ENCODE measurements at places on chromosomes 12 and 14.

DNA sequence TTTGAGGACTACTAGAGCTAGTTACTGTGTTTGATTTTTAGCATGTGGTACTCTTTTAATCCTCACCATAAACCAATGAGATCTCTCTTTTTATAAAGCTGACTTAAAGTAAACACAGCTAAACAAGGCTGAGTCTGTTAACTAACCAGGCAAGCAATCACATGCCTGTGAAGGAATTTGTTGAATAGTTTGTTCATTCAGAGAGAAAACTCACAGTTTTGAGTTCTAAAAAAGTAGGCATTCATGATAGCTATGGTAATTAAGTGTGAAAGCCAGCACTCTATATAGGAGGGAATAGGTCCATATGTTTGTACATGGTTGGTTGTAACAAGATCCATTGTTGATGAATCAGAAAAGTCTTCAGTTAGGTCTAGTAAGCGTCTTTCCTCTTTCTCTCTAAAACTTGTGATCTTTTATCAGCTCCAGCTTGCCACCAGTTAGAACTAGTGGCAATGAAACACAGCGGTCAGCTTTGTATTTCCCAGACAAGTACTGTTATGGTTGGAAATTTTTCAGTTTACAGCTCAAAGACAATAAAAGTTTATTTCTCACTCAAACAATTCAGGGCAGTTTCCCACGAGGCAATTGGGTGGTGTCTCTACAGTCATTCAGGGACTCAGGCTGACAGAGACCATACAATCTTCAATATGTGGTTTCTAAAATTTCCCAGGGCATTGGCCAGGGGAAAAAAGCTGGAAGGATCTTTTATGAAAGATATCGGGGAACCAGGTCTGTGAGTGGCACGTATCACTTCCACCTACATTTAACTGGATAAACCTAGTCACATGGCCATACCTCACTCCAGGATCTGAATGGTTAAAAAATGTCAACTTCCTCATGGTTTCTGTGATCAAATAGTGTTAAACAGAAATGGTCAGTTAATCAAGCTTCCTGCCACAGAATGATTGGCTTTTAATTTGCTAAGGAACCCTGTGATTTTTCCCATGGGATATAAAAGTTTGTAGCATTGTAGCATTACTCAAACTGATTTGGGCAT is 203.1 kb downstream of the KIF21A start:
- no peak for DNase-seq

- DNase-seq = no peak
Observed at GRCh38 chr12:123571343-123571813, 13.0 kb upstream of the TMED2 start.

GRCh38 chr14:65618996-65619395 is 206.5 kb downstream of the FUT8 start:
- no peak for DNase-seq

DNA sequence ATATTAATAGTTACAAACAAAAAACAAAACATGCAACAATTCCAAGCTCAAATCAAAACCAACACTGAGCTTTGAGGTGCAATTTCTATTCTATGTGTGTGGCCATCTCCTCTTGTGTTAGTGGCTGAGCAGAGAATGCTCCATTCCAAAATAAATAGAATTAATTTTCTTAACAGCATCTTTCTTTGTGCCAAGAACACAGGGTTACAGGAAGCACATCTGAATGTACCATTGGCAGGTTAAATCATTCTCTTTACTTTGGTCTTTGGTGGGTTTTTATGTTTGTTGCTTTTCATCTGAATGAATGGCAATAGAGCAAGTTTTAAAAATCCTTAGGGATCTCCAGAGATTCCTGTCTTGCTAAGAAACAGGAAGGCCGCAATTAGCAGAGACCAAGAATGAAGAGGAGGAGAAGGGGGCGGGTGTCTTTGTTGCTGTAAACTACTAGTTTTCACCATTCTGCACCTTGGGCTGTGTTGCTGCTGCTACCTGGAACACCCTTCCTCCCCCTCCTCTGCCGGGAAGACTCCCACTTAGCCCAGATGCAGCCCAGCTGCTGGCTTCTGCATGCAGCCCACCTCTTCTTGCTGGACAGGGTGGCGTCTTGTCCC is 165.0 kb downstream of the RGS6 start:
- no peak for DNase-seq

DNA sequence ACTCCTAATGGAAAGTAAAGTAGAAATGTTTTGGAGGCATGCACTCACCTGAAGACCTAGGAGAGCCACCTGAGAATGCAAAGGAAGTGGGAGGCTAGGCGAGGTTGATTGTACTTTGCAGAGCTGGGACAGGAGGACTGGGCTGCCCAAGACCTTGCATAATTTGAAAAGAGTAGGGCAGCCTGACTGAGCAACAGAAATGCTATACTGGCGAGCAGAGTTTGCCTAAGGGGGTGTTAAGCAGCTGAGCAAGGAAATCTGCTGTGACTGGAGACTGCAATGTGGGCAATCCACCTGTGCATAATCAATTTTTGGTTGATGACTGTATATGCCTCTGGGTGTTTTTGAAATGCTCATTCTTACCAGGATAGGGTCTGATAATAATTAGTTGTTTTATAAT is 834.1 kb downstream of the TRHDE start:
- no peak for DNase-seq

DNA sequence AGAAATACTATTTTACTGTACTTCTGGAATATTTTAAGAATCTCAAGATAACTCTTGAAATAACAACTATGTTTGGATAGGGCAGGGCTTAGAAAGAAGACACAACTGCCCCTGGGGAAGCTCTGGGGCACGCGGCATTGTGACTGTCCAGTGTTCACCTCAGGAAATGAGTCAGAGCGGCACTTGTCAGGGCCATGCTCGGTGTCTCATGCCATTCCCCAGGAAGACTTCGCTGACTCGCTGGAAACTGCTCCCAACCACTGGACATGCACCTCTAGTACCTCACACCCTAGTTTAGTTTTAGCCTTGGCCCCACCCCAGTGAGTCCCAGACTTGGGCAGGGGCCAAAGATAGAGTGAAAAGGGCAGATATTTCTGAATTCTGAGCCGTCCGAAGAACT is 192.0 kb downstream of the TTC7B start:
- no peak for DNase-seq

GRCh38 chr12:69179786-69180185 is 59.6 kb upstream of the CPSF6 start:
- DNase-seq = no peak

- no peak for DNase-seq
Observed at GRCh38 chr14:24238123-24238522, 4.3 kb downstream of the TINF2 start.

DNA sequence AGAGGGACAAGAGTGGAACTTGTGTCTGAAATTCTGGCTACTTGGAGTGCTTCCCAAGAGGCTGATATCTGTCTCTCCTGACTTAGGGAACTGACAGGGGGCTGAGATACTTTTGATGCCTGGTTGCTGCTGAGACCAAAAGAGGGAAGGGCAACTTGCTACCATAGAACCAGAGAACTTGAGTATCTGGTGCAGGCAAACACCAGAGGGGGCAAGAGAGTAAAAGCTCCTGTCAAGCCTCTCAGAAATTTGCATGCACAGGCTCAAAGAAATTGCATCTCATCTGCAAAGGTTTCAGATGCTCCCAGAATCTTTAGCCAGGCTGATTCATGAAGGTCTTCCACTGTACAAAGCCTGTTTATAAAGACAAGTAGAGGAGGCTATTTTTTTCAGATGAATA is 391.3 kb upstream of the FOXG1 start:
- no peak for DNase-seq

DNA sequence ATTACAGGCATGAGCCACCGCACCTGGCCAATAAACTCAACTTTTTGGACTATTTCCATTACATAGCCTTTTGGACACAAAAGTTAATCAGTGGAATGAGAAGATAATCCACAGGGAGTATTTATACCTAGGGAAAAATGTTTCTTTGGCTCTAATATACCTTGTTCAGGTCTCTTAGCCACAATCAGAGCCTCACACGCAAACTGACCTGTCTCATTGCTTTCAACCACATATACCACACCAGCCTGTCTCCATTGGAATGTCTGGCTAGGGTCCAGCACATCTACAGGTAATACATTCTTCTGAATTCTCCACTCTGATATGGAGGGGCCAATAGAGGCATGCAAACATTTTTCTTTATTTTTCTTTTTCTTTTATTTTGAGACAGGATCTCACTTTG is 3.8 kb upstream of the RBMS2 start:
- DNase-seq = no peak

DNA sequence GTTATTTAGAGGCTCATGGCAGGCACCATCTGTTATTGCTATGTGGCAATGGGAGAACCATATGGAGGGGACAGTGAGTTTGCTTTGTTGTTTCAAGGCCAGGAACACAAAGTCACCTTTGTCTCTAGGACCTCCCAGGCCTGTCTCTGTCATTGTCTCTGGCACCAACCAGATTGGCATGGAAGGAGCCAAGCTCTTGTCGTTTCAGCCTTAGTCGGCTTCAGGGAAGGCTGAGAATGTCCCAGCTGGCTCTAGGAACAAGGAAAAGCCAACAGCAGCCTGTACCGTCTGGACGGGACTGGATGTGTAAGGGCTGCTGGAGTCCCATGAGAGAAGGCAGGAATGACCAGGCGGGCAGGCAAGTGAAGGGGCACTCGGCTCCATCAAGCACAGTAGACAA is 29.2 kb downstream of the RPH3A start:
- DNase-seq = no peak

DNA sequence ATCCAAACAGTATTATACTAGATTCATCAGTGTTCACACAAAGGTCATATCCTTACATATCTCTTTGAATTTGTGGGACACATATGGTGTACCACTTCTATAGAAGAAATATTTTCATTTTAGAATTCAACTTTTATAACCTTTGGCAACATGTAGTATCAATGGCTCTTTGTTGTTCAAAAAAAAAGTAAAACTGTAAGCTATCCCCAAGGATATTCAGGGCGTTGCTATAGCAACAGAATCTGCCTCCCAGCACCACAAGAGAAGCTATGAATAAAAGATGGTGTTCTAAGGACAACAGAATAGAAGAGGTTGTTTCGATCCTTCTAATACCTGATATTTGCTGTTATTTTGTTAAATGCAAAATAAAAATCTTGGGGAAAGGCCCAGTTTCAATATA is 139.3 kb downstream of the BRMS1L start:
- DNase-seq = no peak

DNA sequence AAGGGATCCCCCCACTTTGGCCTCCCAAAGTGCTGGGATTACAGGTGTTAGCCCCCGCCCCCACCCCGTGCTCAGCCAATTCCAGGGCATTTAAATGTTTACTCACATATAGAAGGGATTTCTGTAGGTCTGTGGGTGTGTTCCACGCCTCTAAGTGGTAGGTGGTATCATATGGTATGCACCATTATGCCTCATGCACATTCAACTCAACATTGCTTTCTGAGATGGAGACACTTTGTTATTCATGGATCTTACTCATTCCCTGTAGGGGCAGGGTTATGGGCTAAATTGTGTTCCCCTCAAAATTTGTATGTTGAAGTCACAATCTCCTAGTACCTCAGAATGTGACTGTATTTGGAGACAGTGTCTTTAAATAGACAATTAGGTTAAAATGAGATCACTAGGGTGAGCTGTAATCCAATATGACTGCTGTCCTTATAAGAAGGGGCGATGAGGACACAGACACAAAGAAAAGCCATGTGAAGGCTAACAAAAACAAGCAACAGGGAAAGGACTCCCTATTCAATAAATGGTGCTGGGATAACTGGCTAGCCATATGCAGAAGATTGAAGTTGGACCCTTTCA is 200.6 kb downstream of the EFCAB11 start:
- DNase-seq = no peak

DNA sequence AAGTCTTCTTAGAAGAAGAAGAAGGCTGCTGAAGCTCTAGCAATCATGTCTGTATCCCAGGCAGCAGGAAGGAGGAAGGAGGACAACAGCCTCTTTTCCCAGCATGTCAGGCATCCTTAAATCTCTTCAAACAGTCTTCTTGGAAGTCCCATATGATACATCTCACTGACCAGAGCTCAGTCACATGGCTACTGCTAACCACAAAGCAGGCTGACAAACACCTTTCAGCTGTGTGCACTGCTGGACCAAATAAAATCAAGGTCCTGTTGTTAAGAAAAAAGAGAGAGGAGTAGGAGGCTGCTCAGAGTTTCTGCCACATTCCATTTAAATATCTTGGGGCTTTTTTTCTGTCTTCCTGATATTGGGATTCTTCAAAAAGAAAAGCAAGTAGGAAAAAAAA is 203.4 kb upstream of the PELI2 start:
- DNase-seq = no peak

- DNase-seq = no peak
Observed at GRCh38 chr12:16472631-16473030, 125.2 kb downstream of the MGST1 start.

DNA sequence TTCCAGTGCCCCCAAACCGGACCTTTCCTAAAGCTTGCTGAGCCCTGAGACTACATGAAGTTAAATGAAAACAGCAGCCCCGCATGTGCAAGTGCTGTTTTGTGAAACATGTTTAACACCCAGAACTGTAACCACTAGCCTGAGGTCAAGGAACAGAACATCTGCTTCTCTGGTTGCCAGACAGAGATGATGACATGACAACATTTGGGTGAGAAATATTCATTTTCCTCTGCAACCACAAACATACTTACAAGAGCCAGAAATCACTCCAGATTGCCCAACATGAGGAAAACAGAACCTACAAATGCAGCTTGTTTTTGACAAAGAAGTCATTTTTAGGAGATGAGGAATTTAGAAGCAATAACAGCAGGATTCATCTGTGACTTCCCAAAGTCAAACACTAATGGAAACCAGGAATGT is 110.4 kb downstream of the BCAT1 start:
- no peak for DNase-seq

DNA sequence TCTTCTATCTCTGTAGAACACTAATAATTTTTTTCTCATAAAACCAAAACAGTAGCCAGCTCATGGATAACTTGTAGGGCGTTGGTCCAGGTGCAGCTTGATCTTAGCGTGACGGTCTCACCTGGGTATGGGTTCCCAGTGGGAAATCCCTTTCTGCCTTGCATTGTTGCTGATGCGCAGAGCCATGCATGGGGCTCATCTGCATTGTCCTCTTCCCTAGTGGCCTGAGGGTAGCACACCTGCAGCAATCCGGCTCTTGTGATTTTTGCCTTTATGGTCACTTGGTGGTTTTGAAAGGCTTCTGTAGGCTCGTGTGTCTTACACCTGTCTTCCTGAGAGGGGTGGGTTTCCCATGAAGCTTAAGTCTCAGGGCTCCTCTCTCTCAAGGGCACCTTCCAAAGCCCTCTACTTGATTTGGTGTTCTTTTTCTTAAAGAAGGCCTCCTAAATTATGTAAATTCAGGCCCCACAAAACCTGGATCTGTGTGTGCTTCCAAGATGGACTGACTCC is 130.6 kb downstream of the PRKCH start:
- DNase-seq = no peak

GRCh38 chr12:104823985-104824461 is 134.1 kb downstream of the SLC41A2 start:
- DNase-seq = no peak

DNA sequence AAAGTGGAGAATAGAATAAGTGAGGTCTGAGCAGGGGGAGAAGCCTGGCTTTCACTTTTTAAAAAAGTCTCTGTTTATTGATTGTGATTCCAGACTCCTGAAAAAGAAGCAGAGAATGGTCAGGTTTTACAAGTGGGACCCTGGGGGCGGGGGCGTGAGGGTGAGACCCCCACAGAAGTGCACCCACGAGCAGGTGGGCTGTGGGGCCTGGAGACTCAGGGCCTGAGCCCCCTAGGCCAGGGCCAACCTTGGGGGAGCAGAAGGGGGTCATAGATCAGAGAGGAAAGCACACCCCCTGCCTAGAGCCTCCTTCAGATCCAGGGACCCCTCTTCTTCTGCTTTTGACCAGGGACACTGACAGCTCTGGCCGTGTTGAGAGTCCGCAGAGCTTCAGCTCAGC is 180.3 kb downstream of the ADGRD1 start:
- DNase-seq = no peak

- no peak for DNase-seq
Observed at GRCh38 chr14:100323121-100323941, at the start of gene SLC25A47. Gene SLC25A47 (plus strand): TSS chr14:100323339. CDS start chr14:100323415, 76 bp downstream.

Measured in suprapubic skin (tissue), 4 donors.